ENCODE measurements at places on chromosomes 1 and 21.

- ATAC-seq: no peak
Measured at GRCh38 chr1:93753791-93754763, 72.4 kb upstream of the BCAR3 start.

GRCh38 chr1:241622669-241623068 lies 17.5 kb downstream of the CHML start:
- no peak for ATAC-seq

DNA sequence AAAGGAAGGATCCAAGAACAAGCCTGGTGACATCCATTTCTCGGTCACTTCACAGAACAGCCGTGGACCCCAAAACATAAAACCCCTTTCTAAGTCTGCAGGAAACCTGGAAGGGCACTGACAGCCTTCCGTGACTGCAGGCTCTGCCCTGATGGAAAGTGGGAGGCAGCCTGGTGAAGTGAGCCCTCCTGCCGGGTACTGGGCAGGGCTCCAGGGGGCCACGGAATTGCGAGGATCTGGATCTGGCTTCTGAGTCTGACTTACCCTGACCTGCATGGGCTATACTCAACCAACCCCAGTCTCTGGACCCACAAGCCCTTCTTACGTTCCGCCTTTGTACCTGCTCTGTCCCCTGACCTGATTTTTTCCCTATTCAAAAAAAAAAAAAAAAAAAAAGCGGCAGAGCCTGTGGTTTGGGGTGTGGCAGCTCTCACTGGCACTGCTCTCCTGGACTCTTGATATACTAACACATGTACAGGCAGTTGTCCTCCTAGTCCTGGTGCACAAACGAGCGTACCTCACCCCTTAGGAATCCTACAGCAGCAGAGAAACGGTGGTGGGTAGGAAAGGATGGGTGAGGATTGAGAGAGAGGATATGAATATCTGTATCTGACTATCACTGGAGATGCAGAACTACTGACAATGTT lies 82.9 kb downstream of the BEND5 start:
- ATAC-seq: no peak

- no peak for ATAC-seq
Measured at GRCh38 chr1:246283771-246284410, 223.2 kb downstream of the SMYD3 start.

- no peak for ATAC-seq
Measured at GRCh38 chr1:102434421-102434820, 437.7 kb upstream of the OLFM3 start.

DNA sequence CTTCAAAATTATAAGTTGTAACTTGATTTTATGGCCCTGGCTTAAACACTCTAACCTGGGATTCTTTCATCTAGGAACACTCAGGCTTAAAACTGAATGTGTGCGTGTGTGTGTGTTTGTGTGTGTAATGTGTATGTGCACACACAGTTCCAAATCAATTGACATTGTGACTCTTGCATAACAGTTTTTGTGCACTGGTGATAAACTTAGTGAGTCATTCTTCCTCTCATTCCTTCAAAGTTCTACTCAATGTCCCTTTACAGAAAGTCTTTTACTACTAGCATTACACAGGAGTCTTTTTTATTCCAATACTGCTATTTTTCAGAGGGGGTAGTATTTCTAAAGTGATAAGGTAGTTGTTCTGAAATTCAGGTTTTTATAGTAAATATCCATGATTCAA lies 943.6 kb downstream of the KCNT2 start:
- no peak for ATAC-seq

DNA sequence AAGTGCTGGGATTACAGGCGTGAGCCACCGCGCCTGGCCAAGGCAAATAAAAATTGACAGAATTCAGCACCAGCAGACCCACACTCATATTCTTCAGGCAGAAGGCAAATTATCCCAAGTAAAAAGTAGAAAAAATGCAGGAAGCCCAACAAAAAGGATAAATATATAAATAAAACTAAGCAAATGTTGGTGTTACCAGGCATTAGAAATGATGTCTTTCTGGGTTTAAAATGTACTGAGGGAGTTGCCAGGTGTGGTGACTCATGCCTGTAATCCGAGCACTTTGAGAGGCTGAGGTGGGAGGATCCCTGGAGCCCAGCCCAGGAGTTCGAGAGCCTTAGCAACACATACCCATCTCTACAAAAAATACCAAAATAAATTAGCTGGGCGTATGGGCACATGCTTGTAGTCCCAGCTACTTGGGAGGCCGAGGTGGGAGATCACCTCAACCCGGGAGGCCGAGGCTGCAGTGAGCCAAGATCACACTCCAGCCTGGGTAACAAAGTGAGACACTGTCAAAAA lies 6.3 kb downstream of the INTS11 start:
- no peak for ATAC-seq

- no peak for ATAC-seq
Measured at GRCh38 chr1:204384636-204385352, 25.1 kb upstream of the PLEKHA6 start.

- no peak for ATAC-seq
Measured at GRCh38 chr1:100706856-100707255, 12.7 kb upstream of the VCAM1 start.

DNA sequence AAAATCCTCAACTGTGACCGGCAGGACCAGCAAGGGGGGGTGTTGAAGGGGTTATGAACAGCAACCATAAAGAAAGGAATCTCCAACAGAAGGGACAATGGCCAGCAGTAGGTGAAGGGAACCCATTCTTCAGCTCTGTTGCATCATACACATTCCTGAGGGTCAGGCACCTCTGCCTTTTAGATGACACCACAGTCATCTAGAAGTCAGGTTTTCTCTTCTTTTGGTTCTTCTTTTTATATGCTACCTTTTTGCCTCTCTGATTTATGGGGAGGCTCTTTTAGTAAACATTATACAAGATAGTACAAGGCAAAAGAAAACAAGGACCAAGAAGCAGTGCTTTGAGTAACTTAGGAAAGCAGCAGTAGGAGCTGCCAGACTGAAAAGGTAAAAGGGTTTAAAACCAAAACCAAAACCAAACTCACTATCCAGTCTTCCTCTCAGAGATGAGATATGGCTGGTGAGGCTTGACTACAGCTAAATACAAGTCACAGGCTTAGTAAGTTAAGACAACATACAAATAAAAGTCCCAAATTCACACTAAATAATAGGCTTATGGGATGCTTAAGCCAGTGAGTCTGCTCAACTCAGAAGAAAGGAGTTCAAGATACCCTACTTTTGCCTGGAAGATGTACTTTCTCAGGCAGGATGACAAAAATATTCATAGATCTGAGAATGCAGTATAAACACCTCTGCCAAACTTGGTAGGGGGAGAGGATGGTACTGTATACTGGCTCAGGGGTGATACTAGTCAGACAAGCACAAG lies 4.1 kb downstream of the TEX38 start:
- peak; percentile 71 for ATAC-seq

GRCh38 chr1:47703981-47704596 lies 266.2 kb downstream of the FOXD2 start:
- no peak for ATAC-seq

DNA sequence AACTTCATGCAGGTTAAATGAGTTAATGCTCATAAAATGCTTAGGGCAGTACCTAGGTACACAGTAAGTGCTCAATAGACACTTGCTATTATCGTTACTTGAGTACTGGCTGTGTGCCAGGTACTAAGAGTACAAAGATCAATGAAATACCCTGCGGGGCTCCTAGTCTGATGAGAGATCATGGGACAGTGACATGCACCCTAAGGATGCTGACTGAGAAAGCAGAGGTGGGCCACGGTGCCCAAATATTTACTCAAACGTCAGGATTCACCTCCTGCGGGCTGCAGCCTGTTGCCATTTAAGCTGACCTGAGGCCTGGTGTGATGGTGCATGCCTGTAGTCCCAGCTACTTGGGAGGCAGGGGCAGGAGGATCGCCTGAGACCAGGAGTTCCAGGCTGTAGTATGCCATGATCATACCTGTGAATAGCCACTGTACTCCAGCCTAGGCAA lies 19.8 kb upstream of the LUZP1 start:
- ATAC-seq: no peak

GRCh38 chr1:43960798-43961197 lies 9.0 kb upstream of the DPH2 start:
- no peak for ATAC-seq

DNA sequence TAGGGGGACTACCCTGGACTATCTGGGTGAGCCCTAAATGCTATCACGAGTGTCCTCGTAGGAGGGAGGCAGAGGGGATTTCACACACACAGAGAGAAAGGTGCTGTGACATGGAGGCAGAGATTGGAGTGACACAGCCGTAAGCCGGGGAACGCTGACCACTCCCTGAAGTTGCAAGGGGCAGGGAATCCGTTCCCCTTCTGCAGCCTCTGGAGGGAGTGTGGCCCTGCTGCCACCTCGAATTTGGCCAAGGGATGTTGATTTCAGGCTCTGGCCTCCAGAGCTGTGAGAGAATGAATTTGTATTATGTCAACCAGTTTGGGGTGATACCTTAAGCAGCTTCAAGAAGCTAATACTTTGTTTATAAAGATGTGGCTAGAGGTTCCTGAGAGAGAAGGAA lies 137.7 kb downstream of the ACTL8 start:
- ATAC-seq: no peak

DNA sequence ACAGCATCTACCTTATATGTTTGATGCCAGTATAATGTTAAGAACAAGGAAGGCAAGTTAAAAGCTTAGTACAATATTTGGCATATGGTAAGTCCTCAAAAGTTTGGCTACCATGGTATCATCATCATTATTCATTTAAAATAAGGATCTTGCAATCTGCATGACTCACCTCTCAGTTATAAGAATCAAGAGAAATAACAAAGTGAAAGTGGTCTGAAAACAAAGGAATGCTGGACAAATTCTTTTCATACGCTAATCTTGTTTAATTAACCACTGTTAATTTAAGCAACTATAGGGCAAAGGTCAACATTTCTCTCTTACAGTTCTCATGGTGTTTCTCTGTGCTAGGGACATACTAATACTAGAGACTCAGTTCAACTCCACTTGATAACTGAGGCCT lies 13.0 kb upstream of the CLDN19 start:
- ATAC-seq: no peak

GRCh38 chr1:167880580-167881021 lies 33.3 kb downstream of the ADCY10 start:
- ATAC-seq: no peak

DNA sequence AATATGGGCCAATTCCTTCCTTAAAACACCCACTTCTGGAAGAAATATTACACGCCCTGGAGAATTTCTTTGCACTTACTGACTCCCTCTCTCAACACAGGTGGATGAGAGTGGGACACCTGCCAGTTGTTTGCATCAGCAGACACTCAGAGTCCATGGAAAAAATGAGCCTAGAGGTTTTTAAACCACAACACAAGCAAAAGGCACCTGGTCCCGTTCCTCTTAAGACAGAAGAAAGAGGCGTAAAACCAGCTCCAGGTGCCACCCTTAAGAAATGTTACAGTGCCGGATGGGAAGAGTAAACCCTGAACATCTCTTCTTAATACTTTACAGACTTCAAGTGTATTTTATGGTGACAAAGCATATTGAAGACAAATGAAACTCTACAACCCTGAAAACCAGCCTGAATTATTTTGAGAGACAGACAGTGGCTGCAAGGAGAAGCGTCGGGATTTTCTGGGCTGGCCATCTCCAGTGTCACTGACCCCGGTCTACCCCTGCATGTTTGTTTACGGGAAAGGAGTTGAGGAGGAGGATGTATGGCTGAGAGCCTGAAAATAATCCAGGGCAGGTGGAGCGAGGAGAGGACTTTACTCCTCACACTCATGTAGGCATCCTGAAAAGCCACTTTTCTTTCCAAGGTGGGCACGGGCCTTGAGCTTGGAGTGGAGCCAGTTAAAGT lies 7.8 kb upstream of the RIPK4 start:
- no peak for ATAC-seq

DNA sequence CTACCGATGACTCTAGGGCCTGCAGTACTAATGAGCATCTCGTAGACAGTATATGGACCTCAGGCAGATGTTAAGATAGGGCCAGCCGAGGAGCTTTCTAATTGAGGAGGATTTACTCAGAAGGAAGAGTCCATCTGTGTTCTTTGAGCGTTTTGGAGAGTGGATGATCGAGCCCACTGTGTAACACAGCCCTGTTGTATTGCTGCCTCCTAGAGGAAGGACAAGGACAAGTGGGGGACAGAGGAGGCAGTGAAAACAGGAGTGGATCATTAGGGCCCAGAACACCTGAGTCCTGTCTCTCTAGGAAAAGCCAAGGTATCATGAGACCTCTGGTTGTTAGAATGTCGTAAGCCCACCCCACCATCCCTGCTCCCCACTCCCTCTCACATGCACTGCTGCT lies 62.9 kb downstream of the TBX19 start:
- no peak for ATAC-seq

GRCh38 chr1:8343044-8343443 lies 25.1 kb downstream of the SLC45A1 start:
- ATAC-seq: no peak

DNA sequence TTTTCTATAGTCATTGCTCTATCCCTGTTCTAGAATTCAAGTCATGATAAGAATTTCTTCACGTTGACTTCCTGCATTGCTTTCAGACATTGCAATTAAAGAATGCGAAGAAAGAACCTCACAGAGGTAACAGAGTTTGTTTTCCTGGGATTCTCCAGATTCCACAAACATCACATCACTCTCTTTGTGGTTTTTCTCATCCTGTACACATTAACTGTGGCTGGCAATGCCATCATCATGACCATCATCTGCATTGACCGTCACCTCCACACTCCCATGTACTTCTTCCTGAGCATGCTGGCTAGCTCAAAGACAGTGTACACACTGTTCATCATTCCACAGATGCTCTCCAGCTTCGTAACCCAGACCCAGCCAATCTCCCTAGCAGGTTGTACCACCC lies 10.6 kb downstream of the APCS start:
- ATAC-seq: no peak

Data from activated CD4-positive, CD25-positive, alpha-beta regulatory T cell treated with anti-CD3 and anti-CD28 coated beads, Interleukin-2, amount 50 U/mL, for 24 hours (primary cell).